ENCODE measurements at places on chromosomes 11 and 22.

DNA sequence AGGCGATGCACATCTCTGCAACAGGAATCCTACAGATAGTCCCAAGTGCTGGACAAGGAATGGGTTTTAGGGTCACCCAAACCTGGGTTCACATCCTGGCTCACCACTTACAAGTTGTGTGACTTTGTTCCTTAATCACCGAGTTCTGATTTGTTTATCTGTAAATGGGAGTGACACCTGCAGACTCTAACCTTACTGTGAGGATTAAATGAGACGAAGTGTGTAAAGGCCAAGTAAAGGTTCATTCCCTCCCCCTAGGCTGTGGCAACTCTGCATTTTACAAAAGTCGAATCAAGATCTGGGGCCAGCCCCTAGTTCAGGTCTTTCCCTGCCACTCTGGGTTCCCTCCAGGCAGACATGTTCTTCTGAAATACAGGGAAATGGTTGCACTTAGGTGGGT, 34.9 kb downstream of the SERPINH1 start:
- no peak for DNase-seq

GRCh38 chr11:115912484-115912945, 408.3 kb upstream of the CADM1 start:
- no peak for DNase-seq

GRCh38 chr11:57771365-57771764, 9.8 kb downstream of the CTNND1 start:
- DNase-seq, result no peak

GRCh38 chr22:45211435-45211834, 29.3 kb downstream of the KIAA0930 start:
- no peak for DNase-seq

DNA sequence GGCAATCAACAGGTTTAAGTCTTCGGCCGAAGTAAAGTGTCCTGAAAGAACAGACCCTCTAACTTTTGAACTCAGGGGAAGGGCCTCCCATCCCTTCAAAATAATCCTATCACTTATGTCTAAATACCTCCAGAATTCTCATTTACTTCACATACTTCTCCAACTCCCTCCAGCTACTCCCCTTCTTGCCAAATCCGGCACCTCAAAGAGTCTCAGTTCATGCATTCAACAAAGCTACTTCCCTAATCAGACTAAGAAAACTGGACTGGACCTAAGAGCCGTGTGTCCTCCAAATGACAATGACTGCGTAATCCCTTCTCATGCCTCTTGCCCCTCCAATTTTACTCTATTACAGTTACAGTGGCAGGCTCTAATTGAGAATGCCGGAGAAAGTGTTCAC, 1.3 kb downstream of the DDB1 start:
- DNase-seq, result no peak

DNA sequence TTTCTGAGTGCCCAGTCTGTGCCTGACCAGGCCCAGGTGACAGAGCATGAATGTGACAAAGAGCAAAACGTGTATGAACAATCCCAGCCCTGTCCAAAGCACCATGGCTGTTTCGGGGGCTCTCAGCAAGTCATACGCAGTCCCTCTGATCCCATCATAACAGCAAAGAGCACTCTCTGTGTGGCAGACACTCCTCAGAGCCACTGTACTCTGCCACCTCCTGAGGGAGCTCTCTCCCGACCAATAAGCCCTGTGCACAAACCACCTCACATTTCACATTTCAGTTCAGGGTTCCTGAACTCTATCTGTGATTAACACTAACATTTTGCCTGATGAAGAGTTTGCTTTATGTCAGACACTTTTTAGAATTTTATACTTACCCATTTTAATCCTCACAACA, 6.6 kb downstream of the DGCR2 start:
- DNase-seq, result no peak

DNA sequence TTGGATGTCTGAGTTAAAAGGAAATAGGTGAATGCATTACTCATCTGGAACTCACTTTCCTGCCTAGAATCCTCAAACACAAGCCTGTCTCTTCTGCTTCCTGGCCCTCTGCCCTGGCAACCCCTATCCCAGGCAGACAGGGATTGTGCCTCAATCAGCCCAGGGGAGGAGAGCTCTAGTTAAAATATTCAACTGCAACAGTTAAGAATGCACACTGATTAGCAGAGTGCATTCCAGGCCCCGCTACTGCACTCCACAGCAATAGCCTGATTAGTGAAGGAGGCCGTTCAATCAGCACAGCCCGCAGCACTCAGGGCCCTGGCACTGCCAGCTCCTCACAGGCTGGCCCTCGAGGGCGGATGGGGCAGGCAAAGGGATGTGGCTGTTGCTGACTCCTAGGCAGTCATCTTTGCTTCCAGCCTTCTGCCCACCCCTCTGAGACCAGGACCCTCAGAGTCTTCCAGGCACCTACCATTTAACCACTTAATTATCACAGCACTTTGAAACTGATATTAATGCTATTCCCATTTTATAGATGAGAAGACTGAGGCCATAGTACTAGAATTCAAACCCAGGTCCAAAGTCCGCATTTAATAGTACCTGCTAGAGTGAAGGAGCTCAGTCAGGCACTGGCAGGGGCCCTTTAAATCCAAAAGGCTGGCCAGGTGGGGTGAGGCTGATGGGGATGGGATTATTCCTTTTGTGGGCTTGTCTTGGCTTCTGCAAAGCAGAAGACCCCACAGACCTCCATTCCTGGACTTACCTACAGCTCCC, 435.3 kb downstream of the SOX6 start:
- no peak for DNase-seq

DNA sequence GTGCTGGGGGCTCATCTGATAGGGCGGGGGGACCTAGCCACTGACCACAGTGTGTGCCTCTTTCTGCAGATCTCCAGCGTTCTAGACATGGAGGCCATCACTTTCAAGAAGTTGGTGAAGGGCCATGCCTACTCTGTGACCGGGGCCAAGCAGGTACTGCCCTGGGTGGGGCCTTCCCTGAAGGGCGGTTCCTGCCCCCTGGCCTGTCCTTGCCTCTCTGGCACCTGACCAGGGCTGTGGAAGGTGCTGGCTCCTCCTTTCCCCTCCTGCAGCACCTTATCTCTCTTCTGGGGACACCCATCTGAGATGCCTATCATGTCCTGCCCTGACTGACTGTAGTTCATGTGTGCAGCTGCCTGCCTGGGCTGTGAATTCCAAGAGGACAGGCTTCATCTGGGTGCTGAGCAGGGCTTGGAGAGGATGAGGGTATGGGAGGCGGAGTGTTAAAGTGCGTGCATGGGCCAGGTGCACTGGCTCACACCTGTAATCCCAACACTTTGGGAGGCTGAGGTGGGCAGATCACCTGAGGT, 5.5 kb downstream of the CAPN1 start:
- DNase-seq, result no peak

GRCh38 chr11:95325777-95326258, 94.8 kb upstream of the SESN3 start:
- no peak for DNase-seq

- DNase-seq, result no peak
These were observed 202.7 kb upstream of the MPPED2 start for GRCh38 chr11:30788849-30789248.

DNA sequence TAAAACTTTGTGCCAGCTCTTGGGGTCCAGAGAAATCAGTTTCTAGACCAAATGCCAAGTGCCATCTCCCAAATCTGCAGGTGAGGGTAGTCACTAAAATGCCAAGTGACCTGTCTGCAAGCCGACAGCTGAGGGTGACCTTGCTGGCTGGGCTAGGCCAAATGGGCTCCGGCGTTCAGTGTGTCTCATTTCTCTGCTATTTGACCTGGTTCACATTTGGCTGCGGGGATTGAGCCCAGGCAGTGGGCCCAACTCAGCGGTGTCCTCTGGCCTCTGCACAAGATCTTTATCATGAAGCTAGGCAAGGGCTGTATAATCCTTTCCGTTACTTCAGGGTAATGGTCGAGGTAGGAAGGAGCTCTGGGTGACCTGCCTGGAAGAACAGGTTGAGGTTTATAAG, 87.5 kb downstream of the SNX19 start:
- no peak for DNase-seq

DNA sequence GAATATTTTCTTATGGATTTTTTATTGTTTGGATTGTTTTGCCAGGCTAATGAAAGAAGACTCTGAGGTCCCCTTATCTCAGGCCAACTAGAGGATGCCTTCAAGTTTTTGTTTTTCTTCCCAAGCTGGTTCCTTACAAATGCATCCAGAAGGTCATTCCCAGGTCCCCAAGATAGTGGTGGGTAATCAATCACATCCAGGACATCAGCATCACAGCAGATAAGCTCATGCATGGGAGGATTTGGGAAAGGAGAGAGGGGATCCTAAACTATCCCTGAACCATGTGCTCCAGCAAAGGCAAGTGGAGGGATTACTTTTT, 20.7 kb downstream of the FZD4 start:
- DNase-seq, result no peak

GRCh38 chr22:46002757-46003270, 25.9 kb upstream of the WNT7B start:
- DNase-seq, result no peak

GRCh38 chr11:106421676-106422292, 344.3 kb downstream of the AASDHPPT start:
- no peak for DNase-seq

DNA sequence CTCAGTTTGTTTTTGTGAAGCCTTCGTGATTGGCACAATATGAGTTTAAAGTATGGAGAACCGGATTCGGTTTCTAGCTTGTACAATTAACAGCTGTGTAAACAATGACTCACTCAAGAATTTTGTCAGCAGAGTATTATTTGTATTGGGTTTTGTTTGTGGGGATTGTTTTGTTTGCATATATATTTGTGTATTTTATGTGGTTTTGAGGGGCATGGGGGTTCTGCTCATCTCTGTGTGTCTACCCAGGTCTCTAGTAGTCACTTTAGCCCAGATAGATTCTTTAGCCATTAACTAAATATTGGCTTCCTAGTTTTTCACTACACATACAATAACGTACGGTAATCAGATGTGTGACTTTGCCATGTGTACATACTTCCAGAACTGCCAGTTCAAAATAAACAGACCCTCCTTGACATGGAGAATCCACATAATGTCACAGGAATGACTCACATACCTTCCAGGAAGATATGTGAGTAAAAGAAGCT, 7.5 kb upstream of the MS4A7 start:
- no peak for DNase-seq

- DNase-seq, result no peak
These were observed 524.5 kb downstream of the NTM start for GRCh38 chr11:131894615-131895544.

Data from effector memory CD4-positive, alpha-beta T cell (primary cell).